SHP77 (cell line): ENCODE measurements at places on chromosomes 1 and 21.

DNA sequence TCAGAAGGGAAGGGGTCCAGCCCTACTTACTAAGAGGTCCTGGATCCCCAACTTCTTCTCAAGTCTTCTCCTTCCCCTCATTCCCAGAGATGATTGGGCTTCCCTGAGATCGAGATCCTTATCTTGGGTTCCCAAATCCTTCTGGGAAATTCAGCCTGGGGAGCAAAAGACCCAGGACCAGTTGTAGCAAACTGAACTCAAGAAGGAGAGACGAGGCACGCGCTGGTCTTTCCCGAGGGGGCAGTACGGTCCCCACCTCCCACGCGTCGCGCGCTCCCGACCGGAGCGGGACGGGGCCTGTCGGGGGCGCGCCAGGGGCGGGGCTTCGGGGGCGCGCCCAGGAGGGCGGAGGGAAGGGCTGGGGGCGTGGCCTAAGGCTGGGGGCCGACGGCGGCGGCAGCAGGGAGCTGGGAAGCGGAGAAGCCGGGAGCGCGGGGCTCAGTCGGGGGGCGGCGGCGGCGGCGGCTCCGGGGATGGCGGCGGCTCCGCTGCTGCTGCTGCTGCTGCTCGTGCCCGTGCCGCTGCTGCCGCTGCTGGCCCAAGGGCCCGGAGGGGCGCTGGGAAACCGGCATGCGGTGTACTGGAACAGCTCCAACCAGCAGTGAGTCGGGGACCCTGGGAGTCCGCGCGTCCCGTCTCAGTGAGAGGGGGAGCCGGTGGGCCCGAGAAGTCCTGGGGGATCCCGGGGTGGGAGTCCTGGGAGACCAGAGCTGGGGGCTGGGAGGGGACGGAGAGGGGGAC is at the start of gene EFNA3:
TSS of gene EFNA3 (plus strand) at position 369 of the 741 bp plus-strand sequence. CDS start at position 474, 105 bp downstream.
- DNase-seq = peak; percentile 61

DNA sequence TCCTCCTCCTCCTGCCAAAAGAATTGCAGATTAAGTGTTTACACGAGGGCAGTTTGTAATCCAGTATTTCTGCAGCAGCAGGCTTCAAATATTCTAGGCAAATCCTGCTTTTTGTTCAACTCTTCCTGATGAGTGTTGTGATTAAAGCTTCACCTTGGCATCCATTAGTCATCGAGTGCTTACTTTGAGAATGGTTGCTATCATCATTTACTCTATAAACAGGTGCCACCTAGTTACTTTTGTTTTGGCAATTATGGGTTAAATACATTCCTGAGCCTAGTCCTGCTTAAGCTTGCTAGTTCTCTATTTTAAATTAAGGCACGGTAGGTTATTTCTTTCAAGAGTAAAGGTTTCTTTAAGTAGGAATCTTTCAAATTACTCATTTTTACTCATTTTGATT is 20.3 kb downstream of the PDC start:
- DNase-seq = peak; percentile 13

DNA sequence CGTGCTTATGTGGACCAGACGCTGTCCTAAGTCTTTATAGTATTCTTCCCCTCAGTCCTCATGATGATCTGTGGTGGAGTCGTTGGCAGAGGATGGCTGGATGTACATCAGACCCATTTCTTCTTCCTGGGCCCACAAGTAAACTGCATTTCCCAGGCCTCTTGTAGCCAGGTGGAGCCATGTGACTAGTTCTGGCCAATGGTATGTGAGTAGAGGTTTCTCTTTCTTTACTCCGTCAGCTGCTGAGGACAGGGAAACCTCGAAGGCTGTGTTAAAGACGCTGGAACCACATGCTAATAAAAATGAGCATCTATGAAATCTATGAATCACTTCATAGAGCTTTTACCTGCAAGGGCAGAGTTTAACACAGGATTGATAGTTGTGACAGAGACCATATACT is 18.7 kb upstream of the ZNF362 start:
- DNase-seq = no peak

- DNase-seq = no peak
These were observed 47.3 kb upstream of the USP1 start for GRCh38 chr1:62389531-62389930.

DNA sequence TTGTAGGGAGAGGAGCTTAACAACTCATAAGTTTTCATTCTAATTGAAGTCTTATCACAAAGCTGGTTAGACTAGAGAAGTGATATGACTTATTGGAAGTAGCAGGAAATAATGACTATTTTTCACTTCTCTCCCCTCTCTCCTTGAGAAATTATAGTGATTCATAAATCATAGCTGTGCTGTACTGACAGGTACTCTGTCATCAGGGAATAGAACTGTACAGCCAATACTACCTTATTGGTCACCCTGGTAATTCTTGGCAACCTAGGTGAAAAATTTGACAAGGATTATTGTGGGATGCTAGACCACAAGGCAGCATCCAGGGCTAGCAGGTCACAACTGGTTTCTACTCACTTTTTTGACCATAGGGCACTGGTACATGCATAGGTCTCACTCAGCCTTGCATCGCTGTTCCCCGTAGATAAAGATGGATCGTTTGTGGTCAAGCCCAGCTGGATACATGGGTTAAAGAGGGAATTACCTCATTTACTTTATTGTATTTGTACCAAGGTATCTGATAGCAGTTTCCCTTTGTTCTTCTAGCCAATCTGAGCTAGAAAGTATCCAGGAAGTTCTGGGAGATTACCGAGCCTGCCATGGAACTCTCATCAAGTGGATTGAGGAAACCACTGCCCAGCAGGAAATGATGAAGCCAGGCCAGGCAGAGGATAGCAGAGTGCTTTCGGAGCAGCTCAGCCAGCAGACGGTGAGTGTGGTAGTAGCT is 113.6 kb downstream of the MACF1 start:
- DNase-seq = no peak

DNA sequence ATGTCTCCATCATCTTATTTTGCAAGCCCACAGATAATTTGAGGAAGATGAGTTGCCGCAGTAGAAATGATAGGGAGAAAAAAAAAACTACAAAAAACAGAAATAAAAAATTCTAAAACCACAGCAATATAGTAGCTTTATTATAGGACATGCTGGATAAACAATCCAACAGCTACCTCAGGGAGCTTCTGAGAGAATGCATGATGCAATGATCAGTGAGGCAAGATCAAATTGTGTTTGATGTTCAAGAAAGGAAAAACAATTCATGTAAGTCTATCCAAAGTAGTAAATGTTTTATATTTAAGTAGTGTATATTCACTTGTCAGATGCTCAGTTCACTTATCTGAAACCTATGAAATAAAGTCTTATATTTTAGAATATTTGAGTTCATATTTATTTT is 6.7 kb downstream of the CR1L start:
- DNase-seq = no peak

- no peak for DNase-seq
These were observed 15.2 kb downstream of the DBT start for GRCh38 chr1:100234432-100234831.
